ENCODE measurements at places on chromosomes 7 and 10.
A peak's percentile ranks its signal among the peaks of the same experiment; 100 is the strongest.

- no peak for DNase-seq
Observed at GRCh38 chr10:11328264-11329061, 283.0 kb downstream of the USP6NL start.

- DNase-seq, result no peak
Observed at GRCh38 chr7:1893451-1893850, 223.4 kb downstream of the ELFN1 start.

- no peak for DNase-seq
Observed at GRCh38 chr7:144866189-144866588, 30.3 kb upstream of the TPK1 start.

- no peak for DNase-seq
Observed at GRCh38 chr10:82277591-82277990, 402.6 kb downstream of the NRG3 start.

GRCh38 chr10:87622314-87623004, 37.2 kb upstream of the PAPSS2 start:
- no peak for DNase-seq

GRCh38 chr7:50450590-50451032, 461 bp upstream of the FIGNL1 start:
- DNase-seq, result no peak

DNA sequence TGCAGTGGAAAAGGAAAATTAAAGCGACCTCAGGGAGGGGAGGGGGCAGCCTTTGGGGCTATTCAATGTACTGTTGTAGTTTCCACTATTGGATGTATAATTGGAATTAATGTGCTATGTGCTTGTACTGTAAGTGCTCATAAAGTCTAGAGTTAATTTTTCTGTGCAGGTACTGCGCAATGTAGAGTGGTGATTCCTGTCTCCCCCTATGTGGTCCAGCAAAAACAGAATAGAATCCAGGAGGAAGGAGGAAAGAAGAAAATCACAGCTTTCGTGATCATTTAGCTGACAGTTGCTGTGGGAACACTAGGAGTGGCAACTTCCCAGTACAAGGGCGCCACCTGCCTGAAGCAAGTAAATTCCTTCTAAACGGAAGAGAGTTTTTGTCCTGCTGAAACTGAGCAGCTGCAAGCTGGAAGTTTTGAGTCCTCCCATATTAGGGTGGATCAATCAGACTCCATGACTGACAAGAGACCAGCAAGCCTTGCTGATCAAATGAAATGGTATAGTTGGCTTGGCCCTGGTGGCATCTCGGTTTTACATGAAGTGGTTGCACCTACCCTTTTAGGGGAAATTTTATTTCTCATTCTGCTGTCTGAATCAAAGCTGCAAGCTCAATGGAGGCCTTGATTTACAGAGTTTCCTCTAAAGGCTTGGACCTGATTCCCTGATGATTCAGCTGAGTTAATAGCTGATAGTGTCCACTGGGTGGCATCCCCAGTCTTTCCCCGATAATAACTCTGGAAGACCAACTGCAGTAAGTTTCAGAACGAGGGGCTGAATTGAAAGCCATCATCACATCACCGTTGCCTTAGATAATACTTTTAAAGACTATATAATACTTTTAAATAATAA, 299.8 kb downstream of the HGF start:
- peak; percentile 71 for DNase-seq

- DNase-seq, result no peak
Observed at GRCh38 chr10:97781618-97782331, 10.0 kb upstream of the SFRP5 start.

DNA sequence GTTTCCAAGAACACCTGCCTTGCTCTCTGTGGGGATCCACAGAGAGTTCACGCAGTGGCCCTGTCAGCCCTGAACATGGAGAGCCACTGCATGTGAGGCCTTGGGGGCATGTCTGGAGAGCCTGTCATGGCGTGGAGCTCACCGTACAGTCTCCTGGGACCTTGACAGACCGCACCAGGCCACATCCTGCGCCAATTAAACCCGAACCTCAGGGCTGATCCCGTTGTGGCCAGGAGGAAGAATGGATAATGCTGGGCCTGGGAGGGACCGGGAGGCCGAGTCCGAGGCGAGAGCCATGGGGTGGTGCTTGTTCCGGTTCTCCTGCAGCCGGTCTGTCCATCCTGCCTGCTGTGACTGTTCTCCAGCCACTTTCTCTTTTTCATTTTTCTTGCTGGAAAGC, 68.7 kb downstream of the DNAJB6 start:
- no peak for DNase-seq

- no peak for DNase-seq
Observed at GRCh38 chr10:109902992-109903947, 20.0 kb downstream of the XPNPEP1 start.

- DNase-seq, result no peak
Observed at GRCh38 chr10:112658900-112659638, 212.1 kb downstream of the VTI1A start.

DNA sequence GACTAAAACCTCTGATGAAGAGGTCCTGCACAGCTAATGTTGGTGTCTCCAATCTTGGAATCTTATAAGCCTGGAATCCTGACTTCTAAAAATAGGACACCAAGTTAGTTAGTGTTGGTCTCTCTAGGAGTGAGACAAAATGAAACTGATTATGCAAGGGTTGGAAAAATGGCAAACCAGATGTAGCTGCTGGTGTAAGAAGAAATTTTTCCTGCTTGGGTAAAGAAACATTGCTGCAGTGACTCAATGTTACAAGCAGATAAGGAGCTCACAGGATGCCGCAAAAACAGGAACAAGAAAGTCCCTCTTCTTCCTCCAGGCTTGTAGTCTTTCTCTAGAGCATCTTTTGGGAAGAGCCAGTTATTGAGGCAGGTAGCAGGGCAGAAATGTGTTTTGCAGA, 449.0 kb downstream of the ETV1 start:
- DNase-seq, result no peak

DNA sequence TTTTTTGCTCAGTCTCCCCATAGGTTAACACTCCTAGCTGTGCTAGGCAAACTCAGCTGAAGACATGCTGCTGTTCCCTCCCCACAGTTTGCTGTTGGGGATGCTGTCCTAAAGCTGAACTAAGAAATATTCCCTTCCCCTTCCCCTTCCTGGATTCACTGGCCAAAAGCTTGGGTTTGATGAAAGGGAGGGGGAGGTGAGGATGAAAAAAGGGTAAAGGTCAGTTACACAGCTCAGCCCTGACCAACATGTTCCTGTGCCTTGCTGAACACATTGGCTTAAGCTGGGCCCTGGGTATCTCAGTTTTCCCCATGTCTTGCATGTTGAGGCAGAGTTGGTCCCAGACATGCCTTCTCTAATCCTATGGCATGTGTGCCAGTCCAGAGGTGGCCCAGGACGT, 15.3 kb downstream of the CCM2 start:
- no peak for DNase-seq

DNA sequence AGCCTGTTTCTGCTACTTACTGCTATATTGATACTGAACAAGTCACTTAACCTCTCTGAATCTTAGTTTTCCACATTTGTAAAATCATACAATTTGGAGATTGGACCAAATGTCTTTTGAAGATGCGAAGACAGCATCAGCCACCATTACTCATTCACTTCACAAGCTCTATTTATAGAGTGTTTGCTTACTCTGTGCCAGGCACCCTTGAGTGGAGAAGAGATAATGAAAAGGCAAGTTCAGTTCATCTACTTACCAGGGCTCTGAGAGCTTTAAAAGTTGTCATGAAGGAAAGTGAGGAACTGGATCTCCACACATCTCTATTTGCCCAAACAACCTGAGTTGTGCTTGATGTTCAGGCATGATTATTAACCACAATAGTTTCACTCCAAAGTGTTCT, 277.5 kb downstream of the CSTF2T start:
- DNase-seq, result no peak

GRCh38 chr7:73448609-73449008, 15.0 kb downstream of the FZD9 start:
- no peak for DNase-seq

- no peak for DNase-seq
Observed at GRCh38 chr10:45404087-45404769, 30.2 kb downstream of the ALOX5 start.

DNA sequence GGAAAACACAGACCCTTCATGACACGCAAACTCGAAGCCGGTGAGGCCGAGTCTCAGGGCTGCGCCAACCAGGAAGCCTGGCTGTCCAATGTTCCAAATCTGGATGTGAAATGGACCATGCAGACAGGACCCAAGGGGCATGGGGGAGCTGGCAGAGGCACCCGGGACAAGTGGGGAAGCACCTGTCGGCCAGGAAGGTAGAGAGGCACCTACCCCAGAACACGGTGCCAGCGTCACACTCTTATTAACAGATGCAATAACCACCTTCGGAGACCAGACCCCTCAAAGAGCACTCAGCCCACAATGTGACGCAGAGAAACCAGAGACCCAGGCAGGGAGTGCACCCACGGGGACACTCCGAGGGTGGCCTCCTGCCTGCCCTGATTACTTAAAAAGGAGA, 88.3 kb upstream of the PDGFA start:
- no peak for DNase-seq

GRCh38 chr10:75929630-75930161, 498.3 kb downstream of the LRMDA start:
- no peak for DNase-seq

- DNase-seq, result no peak
Observed at GRCh38 chr10:124522131-124522932, 60.7 kb downstream of the LHPP start.

- no peak for DNase-seq
Observed at GRCh38 chr10:72277996-72278667, 4.4 kb downstream of the DDIT4 start.

- no peak for DNase-seq
Observed at GRCh38 chr10:24790073-24790472, 66.4 kb upstream of the ARHGAP21 start.

GRCh38 chr7:47574482-47575329, 7.2 kb downstream of the TNS3 start:
- DNase-seq, result no peak

- DNase-seq, result no peak
Observed at GRCh38 chr7:99365318-99366141, 9.0 kb upstream of the ARPC1B start.

GRCh38 chr7:129851174-129851573, 101.6 kb downstream of the UBE2H start:
- DNase-seq, result no peak

DNA sequence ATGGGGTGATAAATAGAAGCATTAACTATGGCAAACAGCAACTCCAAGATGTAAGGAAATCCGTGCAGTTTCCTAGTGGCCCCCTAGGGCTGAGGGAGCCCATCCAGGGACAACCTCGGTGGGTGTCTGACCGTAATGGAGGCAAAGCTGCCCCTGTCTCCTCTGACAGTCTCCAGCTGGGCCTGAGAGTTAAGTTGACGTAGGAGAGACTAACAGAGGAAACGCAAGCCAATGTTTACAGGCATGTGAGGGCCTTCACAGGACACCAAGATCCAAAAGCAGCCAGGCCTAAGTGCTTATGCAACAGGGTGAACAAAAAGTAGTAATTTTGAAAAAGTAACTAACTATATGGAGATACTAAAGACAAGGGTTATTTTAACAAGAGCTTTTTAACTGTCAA, 330.0 kb upstream of the C7orf33 start:
- no peak for DNase-seq

DNA sequence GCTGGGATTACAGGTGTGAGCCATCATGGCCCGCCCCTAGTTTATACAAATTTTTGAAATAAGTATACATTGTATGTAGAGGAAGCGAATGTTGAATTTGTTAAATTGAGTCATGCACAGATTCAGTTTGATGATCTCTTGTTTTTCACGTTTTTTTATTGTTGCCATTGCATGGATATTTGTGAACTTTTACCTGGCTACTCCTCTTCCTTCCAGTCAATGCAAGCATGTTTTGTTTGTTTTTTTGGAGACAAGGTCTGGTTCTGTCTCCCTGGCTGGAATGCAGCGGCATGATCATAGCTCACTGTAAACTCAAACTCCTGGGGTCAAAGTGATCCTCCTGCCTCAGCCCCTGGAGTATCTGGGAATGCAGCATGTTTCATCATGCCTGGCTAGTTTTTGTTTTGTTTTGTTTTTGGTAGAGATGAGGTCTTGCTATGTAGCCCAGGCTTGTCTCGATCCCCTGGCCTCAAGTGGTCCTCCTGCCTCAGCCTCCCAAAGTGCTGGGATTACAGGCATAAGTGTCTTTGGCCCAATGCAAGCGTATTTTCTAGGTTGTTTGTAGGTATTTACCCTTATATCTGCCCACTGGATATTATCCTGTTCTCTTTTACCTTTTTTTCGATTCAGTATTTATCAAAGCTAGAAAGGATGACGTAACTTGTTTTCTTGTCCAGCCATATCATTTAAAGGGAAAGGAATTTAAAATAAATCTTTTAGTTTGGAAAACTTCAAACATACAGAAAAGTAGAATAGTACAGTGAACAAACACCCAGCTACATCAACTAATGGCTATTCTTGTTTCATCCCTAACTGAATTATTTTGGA, 11.0 kb downstream of the LCOR start:
- no peak for DNase-seq

All from NCI-H1436 (cell line).